ENCODE measurements at places on chromosomes 3 and 15.

GRCh38 chr3:69675786-69676530 lies 63.3 kb upstream of the MITF start:
- DNase-seq = no peak

DNA sequence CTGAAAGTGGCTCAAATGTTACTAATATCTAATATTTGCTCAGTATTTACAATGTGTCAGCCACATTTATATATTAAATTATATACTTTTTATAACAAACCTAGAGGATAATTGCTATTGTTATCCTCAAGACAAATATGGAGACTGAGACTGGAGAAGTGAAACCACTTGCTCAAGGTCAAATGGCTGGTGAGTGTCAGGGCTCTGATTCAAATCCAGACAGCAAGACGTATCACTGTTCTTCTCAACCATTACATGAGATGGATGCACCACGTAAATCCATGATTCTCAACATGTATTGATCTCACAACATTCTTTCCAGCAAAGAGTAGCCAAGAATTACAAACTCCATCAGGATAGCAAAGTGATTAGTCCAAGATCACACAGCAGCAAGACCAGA lies 53.8 kb upstream of the CPB1 start:
- no peak for DNase-seq

DNA sequence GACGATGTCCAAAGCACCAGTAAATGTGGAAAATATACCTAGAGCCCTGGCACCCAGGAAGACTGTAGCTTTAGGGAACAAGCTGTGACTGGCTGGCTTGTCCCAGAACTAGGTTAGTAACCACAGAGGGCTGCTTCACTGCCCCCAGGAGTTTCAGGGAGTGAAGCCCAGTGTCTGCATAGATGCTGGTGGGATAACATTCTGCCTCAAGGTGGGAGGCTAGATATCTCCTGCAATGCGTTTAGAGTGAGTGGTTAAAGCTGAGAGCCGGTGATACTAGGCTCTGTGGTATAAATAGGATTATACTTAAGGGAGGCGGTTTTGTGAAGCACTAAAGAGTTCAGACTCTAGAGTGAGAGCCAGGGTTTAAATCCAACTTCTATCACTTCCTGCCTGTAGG lies 11.7 kb upstream of the CP start:
- no peak for DNase-seq

GRCh38 chr3:142998439-142998838 lies 2.9 kb upstream of the U2SURP start:
- DNase-seq = no peak

GRCh38 chr3:25306705-25307104 lies 121.4 kb upstream of the RARB start:
- DNase-seq = no peak

DNA sequence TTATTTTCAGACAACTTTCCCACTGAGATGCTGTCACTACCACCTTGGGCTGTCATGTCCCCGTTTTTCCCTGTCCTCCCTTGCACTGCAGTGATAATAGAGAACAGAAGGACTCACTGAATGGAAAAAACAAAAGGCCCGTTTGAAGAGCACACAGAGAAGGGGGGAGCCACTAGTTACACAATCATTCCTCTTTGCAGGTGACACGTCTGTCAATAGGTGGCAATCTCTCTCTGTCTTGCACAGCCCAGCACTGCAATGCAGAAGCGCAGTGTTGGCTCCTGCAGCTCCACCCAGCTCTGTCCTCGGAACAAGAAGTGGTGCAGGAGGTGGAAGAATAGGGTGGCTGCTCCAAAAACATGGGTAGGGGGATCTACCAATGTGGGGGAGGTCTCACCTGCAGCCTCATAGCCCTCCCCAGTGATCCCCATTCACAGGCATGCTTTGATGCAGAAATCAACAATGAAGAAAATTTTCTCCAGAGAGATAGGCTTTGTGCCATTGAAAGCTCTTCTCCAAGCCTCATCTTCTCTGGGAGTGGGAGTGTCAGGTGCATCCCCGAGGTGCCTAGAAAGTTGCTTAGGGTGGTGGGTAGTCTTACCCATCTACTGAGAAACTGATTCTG lies 31.8 kb downstream of the FSTL1 start:
- peak; percentile 84 for DNase-seq

DNA sequence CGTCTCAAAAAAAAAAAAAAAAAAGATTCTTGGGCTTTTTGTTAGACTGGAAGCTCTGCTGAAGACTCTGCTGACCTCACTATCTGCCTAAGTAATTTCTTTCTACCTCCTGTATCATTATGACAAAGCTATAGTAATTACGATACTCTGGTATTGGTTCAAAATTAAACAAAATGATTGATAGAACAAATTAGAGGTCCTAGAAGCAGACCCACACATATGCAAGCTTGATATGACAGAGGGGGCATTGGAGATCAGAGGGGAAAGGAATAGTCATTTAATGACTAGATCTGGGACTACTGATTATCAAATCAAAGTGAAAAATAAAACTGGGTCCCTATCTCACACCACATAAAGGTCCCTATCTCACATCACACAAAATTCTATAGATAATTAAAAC lies 21.9 kb upstream of the AP3B2 start:
- DNase-seq = no peak

GRCh38 chr3:127162947-127163645 lies 29.8 kb upstream of the PRR23E start:
- DNase-seq = peak; percentile 90

- DNase-seq = no peak
Observed at GRCh38 chr15:78625606-78626280, 4.9 kb upstream of the CHRNA3 start.

GRCh38 chr15:64507293-64507802 lies 47.0 kb downstream of the ZNF609 start:
- DNase-seq = peak; percentile 14

DNA sequence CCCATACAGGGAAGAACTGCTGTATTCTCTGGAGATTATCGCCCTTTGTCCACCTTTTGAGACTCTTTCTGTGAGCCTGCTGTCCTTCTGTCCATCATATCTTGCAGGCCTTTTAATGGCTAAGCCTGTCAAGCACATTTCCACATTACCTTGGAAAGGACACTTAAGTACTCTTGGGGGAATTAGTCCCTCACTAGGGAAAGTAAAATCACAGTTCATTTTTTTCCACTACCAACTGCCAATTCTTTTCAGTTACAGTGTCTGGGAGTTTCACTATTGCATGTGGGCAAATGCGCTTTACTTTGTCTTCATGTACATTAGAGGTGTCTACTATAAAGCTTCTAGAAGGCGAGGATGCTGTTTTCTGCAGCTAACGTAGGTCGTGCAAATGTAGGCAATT lies 242.1 kb downstream of the NSUN3 start:
- no peak for DNase-seq

- no peak for DNase-seq
Observed at GRCh38 chr3:31114929-31115283, 220.4 kb upstream of the GADL1 start.

DNA sequence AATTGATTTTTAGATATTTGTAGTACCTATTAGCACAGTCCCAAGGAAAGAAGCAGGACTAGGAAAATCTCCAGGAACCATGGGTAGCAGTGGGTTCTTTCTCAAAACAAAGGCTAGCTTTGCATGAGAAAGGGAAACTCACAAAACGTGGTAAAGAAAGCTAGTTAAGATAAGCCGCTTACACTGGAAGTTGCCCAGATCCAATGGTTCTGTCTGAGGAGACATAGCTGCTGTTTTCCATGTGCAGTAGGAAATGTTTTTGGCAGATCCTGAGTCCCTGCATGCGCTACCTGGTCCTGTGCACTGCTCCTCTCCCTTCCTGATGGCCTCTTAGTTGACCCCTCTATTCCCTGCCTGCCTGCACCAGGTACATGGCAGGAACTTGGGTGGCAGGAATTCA lies 60.4 kb downstream of the TFG start:
- DNase-seq = peak; percentile 79

DNA sequence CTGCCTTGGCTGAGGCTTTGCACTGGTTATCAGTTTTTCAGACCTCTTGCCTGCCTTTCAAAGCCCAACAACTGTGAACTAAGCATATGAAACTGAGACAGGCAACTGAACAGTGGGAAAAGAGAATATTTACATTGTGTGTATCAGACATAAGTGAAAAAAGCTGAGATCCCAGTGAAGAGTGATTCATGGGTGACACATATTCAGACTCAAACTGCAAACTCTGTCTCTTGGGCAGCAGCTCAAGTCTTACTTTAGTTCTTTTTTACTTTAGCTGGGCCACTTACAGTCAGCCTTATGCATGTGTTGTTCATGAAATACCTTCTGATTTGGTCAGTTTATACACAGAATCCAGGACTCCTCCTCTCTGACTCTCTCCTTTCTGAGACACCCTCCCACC lies 19.2 kb downstream of the SUCLG2 start:
- no peak for DNase-seq

- no peak for DNase-seq
Observed at GRCh38 chr3:69748503-69748902, 9.2 kb downstream of the MITF start.

- no peak for DNase-seq
Observed at GRCh38 chr15:48325400-48325799, 5.8 kb upstream of the DUT start.

DNA sequence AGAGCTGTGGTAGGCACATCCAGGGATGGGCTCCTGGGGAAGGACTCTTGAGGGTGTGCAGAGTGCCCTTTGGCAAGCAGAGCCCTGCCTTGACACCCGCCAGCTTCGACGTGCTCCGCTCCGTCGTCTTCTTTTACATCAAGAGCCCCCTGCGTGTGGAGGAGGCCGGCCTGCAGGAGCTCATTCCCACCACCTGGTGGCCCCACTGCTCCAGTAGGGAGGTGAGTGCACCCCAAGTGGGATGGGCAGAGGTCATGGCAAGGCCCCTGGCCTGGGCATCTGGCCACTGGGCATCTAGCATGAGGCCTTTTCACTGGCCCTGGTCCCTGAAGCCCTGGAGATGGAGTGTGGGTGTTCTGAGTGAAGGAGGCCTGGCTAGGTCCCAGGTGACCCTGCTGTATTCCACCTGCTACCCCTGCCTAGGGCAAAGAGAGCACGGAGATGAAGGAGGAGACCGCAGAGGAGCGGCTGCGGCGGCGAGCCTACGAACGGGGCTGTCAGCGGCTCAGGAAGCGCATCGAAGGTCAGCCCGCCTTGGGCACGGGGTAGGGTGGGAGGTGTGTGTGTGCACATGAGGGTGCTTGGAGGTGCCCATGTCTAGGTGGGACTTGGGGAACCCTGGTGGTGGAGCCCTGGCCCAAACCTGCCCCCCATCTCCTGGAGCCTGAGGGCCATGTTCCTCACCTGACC lies 12.2 kb downstream of the RNF123 start:
- DNase-seq = peak; percentile 75

DNA sequence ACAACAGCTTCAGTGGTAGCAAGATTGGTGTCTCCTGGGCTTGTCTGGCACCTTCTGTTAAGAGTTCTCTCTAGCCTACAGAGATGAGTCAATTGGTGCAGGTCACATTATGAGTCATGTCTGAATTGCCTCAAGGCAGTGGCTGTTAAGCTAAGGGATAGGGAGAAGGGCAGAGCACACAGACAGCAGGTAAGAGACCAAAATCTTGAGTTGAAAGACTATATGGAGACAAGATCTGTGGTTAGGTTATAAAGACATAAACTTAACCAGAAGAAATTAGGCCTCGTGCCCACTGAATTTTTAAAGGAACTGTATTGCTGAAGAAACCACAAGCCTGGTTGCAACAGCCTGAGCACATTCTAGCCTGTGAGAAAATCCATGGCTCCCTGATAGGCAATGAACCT lies 19.2 kb upstream of the KPNA1 start:
- DNase-seq = no peak

DNA sequence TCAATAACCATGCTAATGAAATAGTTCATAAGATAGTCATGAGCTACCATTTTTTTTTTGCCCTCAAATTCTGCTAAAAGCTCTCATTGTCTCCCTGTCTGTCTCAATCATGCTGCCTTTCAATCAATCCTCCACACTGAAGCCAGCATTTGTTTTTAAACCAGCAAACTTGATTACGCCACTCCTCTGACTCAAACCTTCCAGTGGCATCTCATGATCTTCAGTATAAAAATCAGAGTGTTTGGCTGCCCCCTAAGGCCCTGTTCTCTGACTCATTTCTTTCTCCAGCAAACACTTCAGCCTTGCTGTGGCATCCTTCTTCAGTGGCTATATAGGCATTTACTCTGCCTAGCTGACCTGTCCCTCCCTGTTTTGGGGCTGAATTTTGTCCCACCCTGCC lies 36.0 kb upstream of the EOMES start:
- no peak for DNase-seq

DNA sequence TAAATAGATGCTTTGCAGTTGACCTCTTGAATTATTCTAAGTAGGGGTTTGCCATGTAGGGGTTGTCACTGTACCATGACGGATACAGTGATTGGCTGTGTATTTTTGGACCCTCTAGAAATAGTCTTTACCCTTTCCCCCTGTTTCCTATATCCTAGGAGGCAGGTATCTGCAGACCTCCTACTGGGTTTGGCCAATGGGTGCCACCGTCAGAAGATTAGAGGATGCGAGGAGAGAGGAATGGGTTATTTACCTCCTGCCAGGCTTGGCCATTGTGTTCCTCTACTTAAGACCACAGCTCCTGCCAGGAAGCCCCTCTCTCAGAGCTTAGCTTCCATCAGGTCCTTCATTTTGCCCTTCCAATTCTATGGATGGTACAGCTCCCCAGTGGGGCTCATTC lies 40.2 kb upstream of the CLRN1 start:
- peak; percentile 36 for DNase-seq

DNA sequence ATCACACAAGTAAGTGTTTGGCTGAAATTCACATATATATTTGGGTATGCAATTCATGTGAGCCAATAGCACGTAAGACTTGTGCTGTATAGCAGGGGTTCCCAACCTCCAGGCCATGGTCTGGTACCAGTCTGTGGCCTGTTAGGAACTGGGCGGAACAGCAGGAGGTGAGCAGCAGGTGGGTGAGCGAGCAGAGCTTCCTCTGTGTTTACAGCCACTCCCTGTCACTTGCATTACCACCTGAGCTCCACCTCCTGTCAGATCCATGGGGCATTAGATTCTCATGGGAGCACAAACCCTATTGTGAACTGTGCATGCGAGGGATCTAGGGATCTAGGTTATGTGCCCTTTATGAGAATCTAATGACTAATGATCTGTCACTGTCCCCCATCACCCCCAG lies 59.7 kb downstream of the MAP3K13 start:
- no peak for DNase-seq

DNA sequence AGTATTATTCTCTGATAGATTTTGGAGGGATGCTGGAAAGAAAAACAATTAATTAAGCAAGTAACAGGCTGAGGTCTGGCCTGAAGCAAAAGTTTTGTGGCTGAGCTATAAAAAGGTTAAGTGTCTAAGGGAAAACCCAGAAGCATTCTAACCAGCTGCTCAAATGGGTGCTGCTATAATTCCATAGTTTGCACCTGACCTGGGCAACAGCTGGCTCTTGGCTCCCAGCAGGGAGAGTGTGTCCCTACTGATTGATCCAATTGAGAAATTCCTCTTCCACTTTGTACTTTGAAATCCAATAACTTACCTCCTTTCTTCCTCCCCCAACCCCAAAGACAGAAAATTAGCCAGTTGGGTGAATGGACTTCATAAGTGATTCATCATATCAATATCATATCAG lies 27.7 kb upstream of the SMAD3 start:
- no peak for DNase-seq

DNA sequence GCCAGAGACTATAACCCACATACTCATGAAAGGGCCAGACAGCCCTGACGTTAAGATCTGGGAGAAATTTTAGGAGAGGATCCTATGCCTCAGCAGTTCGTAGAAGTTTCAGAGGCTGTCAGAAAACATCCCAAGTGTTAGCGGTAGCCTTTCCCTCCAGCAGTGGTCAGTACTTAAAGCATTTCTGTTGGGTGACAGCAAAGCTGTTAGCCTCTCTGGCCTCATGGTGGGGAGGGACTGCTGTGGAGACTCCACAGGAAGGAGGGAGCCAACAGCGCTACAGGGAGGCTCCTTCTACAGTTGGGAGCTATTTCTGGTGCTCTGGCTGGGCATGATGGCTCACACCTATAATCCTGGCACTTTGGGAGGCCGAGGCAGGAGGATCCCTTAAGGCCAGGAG lies 27.4 kb downstream of the IDH2 start:
- no peak for DNase-seq

All from neural progenitor cell (in vitro differentiated cells).